Activated naive CD4-positive, alpha-beta T cell (primary cell): ENCODE measurements at places on chromosomes 12 and 14.

DNA sequence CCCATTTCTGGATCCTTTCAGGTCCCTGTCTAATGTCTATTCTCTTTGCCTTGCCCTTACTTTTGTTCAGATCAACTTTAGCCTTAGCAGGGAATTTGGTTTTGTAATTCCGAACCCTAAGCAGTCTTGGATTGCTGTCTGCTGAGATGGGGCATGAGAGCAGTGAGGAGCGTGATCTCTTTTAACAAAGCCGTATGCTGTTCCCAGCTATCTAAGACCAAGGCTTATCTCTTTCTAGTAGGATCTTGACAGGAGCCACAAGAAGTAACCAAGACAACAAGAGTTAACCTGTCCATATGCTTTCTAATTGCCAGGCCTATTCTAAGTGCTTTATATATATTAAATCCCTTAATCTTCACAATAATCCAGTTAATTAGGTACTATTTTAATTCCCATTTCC lies 4.5 kb upstream of the DHRS7 start:
- no peak for DNase-seq

- no peak for DNase-seq
Measured at GRCh38 chr14:93110856-93111419, 4.8 kb downstream of the ITPK1 start.

- DNase-seq = no peak
Measured at GRCh38 chr12:108983227-108983626, 37.6 kb downstream of the SVOP start.

DNA sequence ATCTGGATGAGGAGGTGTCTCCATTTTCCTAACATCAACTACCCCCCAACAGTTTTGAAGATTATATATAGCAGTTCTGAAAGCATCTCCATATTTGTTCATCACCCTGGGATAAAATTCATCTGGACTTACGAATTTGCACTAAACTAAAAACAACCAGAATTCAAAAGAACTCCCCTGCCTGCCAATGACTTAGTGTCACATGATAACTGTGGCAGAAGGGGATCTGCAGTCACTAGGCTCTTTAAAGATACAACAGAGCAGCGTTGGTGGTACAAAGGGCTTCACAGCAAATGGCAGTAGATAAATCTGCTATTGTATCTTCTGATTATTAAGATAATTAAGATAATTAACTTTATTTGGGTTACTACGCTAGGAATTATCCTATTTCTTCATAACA lies 30.1 kb downstream of the GPR135 start:
- no peak for DNase-seq

- DNase-seq = no peak
Measured at GRCh38 chr12:29930503-29930902, 146.8 kb upstream of the TMTC1 start.

DNA sequence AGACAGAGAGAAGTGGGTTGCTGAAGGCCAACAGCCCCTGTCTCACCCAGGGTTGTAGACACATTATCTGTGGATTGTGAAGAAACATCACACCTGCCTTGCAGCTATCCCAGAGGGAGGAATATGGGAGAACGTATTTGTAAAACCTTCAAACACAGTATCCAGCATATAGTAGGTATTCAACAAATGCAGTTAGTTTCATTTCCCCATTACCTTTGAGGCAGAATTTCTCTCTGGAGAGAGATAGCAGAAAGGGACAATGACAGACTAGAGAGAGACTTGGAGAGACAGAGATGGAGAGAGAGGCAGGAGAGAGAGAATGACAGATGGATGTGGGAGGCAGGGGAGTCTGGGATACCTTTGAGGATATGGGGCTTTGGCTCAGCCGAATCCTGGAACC lies 62.0 kb downstream of the WSCD2 start:
- no peak for DNase-seq

DNA sequence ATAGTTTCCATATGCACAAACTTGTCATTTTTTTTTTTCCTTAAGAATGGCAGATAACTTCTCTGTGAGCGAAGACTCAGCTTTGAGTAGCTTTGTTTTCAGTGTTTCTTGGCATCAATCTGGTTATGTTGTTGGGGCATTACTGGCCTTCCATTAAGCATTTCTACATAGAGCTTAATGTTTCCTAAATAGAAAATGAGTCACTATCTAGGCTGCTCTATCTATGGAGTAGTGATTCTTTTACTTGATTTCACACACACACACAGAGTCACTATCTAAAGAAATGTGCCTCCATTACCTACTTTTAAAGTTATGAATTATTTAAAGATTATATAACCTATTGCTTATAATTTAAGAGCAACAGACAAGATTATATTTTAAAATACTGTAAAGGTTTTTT lies 53.9 kb downstream of the TMEM260 start:
- no peak for DNase-seq

DNA sequence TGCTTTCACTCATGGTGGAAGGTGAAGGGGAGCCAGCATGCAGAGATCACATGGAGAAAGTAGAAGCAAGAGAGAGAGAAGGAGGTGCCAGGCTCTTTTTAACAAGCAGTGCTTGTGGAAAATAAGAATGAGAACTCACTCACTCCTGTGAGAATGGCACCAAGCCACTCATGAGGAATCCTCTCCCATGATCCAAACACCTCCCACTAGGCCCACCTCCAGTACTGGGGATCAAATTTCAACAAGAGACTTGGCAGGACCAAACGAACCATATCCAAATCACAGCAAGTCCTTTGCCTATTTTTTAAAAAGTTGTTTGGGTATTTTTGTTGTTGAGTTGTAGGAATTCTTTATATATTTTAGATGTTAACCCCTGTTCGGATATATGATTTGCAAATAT lies 245.9 kb upstream of the ARID2 start:
- no peak for DNase-seq

- no peak for DNase-seq
Measured at GRCh38 chr12:31265722-31266121, 60.2 kb downstream of the SINHCAF start.

DNA sequence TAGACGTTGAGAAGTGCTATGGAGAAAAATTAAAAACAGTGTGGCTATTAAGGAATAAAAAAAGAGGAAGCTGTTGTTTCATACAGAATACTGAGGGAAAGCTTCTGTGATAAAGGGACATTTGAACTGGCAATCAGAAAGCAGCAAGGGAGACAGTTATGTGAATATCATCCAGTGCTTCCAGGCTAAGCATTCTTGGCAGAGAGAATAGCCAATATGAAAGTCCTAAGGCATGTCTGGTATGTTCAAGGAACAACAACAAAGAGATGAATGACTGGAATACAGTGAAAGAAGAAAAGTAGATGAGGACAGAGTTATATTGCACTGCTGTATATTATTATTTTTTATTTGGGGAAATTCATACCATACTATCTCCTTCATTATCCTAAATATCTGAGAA lies 23.9 kb downstream of the SCAF11 start:
- no peak for DNase-seq

DNA sequence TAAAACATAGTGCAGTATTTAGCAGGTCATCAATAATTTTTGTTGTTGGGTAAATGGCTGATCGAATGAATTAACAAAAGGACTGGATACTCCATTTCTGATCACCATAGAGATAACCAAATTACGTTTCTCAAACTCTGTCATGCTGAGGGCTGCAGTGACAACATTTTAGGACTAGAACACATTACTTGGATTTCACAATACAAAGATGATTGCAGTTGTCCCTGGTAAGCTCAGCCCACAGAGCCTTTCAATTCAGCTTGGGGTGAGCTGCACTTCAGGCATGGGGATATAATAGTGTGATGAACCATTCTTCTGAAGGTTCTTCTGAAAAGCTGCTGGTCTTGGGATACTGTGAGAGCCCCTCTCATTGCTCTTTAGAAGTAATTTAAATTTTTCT lies 74.3 kb downstream of the FAR2 start:
- DNase-seq = no peak

- peak; percentile 98 for DNase-seq
Measured at GRCh38 chr14:76151398-76152332, at the start of gene GPATCH2L. GPATCH2L (plus strand) TSS chr14:76151922; CDS start chr14:76154364, 2,442 bp downstream.

DNA sequence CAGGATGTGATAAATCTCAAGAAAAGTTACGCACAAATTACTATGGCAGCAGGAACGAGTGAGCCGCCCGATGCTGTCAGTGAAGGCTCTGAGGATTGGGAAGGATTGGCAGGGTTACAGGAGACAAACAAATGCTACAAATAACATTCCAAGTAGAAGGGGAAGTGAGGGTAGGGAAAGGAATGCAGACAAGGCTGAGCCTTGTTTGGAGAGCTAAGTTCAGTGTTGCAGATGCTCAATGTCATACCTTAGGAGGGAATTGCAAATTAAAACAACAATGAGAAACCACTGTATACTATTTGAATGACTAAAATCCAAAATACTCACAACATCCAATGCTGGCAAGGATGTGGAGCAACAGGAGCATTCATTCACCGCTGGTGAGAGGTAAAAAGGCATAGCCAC lies 1.3 kb downstream of the CLEC9A start:
- no peak for DNase-seq

DNA sequence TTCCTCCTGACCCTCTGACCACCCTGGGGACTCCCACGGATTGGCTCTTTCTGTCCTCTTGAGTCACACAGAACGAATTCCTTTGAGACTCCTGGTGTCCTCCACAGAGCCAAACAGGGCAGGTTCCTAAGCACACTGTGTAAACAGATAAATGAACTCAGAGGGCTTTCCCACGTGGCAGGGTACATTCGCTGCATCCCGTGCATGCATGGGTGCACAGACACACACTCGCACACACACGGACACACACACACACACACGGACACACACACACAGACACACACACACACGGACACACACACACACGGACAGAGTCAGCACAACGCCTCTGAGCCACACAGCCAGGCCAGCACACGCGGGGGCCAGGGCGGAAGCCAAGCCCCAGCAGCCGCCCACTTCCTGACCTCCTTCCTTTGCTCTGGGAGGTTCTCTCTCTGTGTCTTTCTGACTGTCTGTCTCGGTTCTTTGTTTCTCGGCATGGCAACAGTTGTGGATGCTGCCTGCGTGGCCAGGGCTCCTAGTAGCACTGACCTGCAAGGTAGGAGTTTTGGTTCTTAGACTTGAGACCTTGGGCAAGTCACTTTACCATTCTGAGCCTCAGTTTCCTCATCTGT lies 706 bp downstream of the CRACR2A start:
- peak; percentile 46 for DNase-seq

DNA sequence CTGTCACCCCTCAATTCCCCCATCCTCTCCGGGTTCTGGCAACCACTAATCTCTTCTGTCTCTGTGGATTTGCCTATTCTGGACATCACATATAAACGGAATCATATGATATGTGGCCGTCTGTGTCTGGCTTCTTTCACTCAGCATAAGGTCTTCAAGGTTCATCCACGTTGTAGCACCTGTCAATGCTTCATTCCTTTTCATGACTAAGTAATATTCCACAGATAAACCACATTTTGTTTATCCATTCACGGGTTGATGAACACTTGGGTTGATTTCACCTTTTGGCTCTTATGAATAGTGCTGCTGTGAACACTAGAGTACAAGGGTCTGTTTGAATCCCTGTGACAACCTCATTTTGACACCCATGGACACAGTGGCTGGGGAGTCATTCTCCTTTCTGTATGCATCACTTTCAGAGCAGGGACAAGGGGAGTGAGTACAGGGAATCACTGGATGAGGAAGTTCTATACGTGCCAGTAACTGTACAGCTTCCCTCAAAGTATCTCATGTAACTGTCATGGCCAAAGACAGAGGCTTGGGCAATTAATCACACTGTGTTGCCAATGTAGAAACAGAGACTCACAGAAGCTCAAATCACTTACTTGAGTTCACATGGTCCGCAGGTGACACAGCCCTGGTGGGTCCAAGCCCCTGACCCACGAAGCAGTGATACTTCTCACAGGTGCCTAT lies 10.9 kb upstream of the TESC start:
- DNase-seq = no peak

DNA sequence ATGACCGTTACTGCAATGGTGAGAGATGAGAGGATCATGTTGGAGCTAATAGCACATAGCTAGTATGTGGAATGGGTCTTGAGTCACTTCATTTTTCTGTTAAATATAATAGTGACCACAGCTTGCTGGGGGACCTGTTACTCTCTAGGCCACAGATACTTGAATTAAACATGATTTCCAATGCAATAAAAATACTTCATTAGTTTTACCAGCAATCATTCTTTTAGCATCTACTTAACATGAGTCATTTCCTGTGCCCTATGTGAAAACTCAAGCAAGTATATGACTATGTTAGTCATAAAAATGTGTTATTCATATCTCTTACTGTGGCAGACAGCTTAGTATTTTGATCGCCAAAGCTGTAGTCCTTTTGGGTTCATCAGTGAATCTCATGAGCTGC lies 798.8 kb downstream of the SLC16A7 start:
- no peak for DNase-seq

GRCh38 chr12:1656902-1657301 lies 27.9 kb downstream of the WNT5B start:
- DNase-seq = no peak

GRCh38 chr12:74365178-74365964 lies 172.3 kb upstream of the ATXN7L3B start:
- DNase-seq = no peak

DNA sequence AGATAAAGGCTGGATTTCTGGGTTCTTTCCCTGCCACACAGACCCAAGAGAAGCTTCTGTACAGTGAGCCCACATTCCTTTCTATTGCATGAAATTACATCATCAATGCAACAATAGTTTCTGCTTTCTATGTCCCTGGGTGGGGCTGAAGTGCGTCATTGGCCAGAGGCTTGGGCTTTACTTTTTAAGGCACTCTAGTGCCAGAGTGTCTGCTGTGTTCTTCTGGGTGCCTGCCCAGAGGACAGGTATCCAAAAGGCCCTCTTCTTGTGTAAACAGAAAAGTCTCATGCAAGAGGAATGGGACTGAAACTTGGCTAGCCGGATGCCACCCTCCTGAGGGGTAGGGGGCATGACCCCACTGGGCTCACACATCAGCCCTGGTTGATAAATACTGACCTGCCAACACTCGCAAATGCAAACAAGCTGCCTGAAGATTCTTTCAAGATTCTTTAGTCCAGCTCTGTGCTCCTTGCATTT lies 5.9 kb downstream of the KRT86 start:
- DNase-seq = no peak

DNA sequence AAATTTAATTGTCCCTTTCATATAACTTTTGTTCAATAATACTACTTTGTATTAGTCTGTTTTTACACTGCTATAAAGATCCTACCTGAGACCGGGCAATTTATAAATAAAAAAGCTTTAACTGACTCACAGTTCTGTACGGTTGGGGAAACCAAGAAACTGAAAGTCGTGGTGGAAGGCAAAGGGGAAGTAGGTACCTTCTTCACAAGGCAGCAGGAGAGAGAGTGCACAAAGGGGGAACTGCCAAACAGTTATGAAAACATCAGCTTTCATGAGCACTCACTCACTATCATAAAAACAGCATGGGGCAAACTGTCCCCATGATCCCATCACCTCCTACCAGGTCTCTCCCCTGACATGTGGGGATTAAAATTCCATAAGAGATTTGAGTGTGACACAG lies 1069.0 kb downstream of the FSCB start:
- DNase-seq = no peak

- DNase-seq = no peak
Measured at GRCh38 chr12:69679119-69679518, 20.0 kb downstream of the BEST3 start.
